Heart left ventricle (tissue), 16 donors: ENCODE measurements at places on chromosomes 5 and 9.

DNA sequence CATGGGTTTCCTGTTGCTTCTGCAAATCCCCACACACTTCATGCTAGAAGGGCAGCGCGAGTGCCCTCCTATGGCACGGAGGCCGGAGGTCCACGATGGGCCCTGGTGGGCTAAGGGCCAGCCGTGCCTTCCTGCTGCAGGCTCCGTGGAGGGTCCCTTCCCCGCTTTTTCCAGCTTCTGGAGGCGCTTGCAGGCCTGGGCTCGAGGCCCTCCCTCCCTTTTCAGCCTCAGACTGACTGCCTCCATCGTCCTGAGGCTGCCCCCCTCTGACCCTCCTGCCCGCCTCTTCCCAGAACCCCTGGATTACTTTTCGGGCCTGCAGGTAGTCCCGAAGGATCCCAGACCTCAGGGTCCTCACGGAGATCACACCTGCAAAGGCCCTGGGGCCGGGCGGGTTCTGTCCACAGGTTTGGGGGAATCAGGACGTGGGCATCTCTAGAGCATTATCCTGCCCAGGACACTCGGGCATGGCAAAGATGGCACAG lies 3.2 kb upstream of the TERT start:
- no peak for DNase-seq

- DNase-seq, result no peak
These were observed 52.3 kb downstream of the ARHGEF28 start for GRCh38 chr5:73678322-73678740.

DNA sequence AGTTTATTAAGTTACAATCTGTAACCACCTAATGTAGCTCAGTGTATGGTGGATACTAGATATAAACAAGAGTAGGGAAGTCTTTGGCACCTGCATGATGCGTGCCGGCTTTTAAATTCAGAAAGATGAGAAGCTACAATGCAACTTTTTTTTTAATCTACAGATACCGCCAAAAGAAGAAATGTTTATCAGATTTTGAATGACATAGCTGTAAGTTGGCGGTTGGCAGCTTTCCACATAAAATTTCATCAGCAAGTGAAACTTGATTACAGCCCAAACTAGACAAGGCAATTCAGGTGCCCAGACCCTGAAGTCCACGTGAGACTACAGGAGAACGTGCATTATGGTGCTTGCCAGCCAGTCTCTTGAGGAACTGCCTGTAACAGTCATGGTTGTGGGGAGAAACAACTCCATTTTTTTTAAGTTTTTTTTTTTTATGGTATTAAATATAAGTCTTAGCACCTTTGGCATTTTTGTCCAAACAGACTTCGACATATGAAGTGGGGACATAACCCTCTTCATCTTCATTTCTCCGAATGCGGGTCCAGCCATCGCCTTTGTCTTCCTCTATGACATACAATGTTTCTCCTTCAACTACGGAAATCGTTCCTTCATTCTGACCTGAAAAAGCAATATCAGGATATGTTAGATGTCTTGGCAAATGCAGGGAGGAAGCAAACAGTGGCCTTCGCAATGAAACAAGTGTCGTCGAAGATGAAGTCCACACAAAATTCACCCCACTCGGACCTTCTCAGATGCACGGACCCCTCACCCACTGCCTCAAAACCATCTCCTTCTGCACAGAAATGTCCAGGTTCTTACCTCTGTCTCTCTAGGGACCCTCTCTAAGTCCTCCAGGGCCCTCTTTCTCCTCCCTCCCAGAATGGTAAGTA lies 60.4 kb downstream of the USP20 start:
- DNase-seq, result no peak

DNA sequence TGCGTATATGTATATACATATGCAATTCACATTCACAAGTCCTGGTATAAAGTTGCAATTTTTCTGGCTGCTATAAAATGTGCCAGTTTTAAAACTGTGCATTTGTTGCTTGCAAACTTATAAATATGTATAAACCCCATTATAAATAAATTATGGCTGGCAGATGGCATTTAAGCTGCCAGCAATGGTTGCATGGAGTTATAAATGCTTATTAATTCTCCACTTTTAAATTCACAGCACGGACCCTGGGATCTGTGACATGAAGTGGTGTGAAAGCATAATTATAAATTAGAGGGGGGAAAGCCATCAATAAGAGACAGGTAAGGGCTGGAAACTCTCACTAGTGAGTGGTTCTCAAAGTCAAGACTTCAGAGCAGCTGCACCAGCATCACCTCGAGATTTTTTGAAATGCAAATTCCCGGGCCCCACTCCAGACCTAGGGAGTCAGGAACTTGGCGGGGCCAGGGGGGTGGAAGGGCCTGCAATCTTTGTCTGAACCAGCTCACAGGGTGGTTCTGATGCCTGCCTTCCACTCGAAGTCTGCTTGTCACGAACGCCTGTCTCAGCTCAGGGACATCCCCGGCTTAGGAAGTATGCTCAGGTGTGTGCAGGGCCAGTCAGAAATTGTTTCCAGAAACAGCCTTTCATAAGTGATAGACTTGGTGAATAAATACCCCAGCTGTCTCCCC lies 16.9 kb downstream of the S1PR3 start:
- no peak for DNase-seq

DNA sequence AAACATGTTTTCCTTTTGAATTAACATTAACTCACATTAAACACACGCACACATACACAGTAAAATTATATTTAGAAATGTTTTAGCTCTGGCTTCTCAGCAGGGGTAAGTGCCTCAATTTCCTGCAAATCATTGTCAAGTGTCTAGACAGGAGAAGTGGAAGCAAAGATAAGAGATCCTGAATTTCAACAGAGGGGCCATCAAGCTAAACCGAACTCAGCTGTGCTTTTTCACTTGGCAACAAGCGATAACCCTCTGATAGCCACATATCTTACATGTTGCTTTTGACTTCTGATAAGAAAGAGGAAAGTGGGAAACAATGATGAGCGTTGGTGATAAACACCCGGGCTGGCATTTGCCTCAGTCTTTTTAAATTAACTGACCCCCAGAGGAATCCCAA lies 79.7 kb upstream of the SPDL1 start:
- no peak for DNase-seq
